Amygdala (tissue), 56 donors: ENCODE measurements at places on chromosomes 7 and 10.

DNA sequence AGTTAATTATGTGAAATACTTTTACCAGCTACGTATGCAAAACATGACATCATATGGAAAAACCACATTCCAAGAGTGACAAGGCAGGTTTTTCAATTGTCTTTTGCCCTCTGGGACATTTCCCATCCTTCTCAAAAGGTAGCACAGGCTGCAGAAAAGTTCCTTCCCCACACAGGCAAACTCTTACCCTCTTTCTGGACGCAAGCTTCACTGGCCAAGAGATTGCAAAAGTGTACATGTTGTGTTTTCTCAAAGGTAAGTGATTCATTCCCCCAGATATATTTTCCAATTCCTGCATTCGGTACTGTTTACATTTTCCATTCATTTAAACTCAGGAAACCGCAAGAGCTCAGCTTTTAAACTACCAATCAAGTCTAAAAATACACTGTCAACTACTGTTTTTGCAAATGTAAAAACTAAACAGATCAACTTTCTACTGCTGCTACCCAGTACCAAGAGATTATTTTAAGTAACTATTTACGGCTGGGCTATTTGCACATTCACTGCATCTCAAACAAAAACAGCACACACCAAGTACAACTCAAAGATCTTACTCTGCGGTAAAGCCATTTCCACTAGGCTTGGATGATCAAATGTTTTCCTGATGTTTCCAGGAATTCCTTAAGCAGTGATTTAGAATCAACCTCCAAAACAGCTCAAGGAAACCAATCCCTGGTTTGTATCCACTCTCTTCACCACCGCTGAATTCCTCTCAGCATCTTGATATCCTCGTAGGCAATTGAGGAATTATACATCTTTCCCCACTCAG, 233.6 kb upstream of the CCDC6 start:
- DNase-seq: no peak

GRCh38 chr10:71812016-71812912, 38.8 kb downstream of the PSAP start:
- DNase-seq: peak; percentile 83

- no peak for DNase-seq
Measured at GRCh38 chr10:28806488-28806941, 129.2 kb downstream of the BAMBI start.

DNA sequence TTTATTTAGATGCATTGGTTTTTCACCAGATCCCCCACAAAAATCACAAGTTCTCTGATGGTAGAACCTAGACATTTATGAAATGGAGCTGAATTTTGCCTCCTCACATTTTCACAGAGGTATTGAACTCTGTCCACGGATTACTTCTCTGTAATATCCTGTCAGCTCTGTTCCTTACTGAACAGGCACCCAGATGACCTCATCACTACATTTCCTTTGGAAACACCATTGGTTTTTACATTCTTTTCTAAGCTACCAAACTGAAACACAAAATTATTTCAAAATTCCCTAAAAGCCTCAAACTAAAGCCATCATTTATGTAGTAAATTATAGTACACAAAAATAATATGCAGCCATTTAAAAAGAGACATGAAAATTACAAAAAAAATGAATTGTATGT, 98.3 kb upstream of the KCNIP2 start:
- DNase-seq: no peak

- DNase-seq: no peak
Measured at GRCh38 chr7:923108-924041, 31.1 kb downstream of the ADAP1 start.

DNA sequence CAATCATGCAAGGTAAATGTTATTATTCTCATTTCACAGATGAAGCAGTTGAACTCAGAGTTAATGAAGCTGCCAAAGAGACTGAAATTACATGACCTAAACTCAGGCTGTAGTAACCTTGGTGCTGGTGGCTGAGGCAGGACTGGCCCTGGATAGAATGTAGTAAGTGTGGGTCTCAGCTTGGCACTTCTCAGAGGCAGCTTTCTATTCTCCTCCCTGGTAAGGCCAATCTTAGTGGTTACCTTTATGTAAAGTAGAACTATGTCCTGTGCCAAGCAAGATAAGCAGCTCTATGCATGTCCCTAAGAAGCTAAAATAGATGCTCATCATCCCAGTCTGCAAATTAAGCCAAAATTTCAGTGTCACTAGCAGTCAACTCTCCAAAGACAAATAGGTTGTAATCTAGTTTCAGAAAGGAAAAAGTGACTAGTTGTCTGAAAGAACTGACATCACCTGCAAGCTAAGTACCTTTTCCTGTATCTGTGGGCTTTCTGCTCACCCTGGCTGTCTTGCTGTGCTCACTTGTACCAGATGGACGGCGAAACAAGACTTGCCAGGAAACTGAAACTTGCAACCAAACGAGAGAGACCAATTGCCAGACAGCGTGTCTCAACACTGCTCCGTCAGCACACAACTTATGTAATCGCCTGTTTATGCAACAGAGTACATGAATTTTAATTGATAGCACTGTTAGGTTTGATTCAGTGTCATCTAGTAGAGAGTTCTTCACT, 43.7 kb downstream of the CH25H start:
- DNase-seq: no peak

DNA sequence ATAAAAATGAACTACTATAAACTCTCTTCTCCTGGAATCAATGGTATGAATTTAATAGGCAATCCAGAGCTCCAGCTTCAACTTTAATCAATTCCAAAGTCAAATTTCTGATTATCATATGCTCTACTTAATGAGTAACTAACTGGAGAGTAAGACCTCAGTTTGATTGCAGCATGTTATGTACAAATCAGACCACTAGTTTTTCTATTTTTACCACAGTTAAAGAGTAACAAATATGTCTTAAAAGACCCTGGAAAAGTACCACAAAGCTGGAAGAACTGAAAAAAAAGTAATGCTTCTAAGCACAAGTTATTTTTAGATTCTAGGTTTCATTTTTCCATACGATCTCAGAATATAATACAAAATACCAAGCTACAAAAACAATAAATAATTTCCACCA, 56.0 kb upstream of the TNKS2 start:
- no peak for DNase-seq

DNA sequence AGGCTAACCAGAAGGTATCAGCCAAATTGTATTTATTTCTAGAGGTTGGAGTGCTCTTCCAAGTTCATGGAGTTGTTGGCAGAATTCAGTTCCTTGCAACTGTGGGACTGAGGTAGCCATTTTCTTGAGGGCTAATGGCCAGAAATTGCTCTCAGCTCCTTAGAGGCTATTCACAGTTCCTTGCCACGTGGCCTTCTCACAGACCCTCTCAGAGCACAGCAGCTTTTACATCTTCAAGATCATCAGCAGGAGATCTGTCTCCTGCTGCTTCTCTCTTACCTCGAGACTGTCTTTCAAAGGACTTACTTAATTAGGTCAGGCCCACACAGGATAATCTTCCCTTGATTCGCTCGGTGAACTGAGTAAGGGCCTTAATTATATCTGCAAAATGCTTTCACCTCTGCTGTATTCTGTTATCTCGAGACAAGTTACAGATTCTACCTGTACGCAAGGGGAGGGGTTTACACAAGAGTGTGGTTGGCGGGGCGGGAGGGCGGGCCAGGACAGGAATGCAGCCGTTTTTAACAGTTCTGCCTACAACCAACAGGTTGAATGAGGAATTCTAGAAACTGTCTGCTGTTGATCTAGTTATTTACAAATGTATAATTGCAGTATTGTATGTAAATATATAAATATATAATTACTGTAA, 15.0 kb downstream of the MIOS start:
- no peak for DNase-seq

- no peak for DNase-seq
Measured at GRCh38 chr10:130809761-130810515, 501.6 kb downstream of the TCERG1L start.

GRCh38 chr7:139619367-139619657, 95.8 kb downstream of the CLEC2L start:
- DNase-seq: no peak

DNA sequence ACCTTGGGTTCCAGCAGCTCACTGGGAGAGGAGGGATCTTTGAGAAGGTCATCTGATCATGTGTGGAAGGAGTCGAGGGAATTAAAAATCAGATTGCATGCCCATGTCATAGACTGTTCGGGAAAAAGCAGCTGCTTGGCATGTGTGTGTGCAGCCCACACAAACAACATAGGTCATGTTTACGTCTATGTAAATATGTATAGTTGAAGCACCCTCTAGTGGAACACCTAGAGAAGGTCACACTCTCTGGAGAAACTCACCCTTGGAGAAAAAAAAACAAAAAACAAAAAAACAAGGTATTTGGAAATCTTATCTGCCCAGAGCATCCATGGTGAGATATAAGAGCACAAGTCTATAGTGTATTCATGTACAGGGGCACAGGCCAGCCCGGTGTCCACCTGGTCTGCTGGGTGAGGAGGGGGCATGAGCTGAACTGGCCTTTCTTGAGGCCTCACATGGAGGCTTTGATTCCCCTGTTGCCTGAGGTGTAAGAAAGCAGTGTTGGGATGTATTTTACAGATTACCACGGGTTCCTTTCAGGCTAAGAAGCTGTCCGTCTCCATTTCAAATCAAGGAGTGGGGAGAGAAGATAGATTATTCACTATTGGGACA, 98.0 kb downstream of the NPY start:
- no peak for DNase-seq
